ENCODE measurements at places on chromosomes 2 and 18.

DNA sequence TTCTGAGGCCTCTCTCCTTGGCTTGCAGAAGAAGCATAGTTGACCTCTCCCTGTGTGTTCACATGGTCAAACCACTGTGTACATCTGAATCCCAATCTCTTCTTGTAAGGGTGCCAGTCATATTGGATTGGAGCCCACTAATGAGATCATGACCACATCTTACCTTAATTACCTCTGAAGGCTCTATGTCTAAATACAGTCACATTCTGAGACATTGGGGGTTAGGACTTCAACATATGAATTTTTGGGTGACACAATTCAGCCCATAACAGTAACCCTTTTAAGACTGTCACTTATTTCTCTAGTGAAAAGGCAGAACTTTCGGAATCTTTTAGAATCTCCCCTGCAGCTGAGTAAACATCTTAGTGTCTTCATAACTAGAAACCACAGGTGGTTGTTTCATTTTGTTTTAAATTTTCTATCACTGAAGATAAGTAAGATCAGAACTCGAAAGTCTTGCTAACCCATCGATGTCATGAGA, 33.3 kb downstream of the BMP10 start:
- no peak for DNase-seq

DNA sequence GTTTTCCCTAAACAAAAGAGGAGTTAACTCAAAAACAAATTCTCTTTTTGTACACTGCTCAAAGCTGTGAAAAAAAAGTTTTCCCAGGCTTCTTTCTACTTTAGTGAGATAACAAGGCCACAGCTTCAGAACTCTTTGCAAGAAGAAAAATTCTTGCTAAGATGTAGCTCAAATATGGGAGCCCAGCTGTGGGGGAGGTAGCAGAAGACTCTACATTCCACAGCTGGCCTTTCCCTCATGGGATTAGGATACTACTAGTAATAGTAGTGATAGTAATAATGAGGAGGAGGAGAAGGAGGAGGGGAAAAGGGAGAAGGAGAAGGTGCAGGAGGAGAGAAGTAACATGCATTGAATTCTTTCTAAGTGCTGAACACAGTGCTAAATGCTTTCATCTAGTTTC, 19.2 kb upstream of the CERS6 start:
- DNase-seq: no peak

DNA sequence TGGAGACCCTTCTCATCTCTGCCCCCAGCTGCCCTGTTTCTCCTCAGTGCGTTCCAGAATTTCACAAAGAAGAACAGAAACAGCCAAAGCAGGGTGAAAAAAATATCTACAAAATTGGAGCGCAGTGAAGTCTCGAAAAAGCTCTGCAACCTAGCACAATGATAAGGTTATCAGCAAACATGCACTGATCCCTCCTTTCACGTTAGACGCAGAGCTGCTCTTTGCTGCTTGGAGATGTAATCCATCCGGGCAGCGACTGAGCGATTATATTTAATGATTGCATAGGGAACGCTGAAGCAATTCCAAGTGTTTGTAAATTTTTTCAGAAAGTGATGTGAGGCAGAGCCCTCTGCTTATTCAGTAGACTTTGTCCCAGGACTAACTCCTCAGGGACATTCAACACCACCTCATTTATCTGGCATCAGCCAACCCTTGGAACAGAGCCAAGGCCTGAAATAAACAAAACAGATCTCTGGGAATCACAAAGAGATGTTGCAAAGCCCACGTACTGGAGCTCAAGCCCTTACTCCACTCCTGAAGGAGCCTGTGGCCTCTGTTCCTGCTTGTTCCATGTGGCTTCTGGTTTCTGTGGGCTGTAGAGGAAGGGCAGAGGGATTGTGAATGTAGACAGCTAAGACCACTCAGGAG, 172.6 kb upstream of the BCL2L11 start:
- DNase-seq: no peak

- peak; percentile 24 for DNase-seq
These were observed 32.0 kb downstream of the SULT1C4 start for GRCh38 chr2:108409768-108410167.

GRCh38 chr18:45651275-45651674, 36.0 kb downstream of the SLC14A2 start:
- no peak for DNase-seq

- DNase-seq: no peak
These were observed 81.3 kb upstream of the PIK3C3 start for GRCh38 chr18:41873730-41874129.

GRCh38 chr2:108594982-108595464, 60.8 kb downstream of the LIMS1 start:
- DNase-seq: peak; percentile 89

DNA sequence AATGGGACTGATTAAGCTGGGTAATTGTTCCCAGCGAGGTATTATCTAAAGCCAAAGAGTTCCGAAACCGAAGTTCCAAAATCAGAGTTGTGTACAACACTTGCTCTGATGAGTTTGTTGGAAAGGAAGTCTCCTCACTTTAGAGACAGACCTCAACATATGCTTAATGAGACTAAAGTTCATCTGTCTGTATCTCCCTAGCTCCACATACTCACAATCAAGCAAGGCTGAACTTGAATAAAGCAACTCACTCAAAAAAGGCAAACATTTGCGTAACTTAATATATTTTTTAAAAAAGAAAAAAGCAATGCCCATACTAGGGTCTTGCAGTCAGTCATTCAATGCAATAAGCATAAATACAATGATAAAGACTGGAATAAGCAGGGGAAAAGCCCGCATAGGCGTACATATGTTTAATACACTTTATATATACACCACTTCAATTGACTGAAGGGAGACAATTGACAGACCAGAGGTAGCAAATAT, 60.0 kb downstream of the IRS1 start:
- no peak for DNase-seq

DNA sequence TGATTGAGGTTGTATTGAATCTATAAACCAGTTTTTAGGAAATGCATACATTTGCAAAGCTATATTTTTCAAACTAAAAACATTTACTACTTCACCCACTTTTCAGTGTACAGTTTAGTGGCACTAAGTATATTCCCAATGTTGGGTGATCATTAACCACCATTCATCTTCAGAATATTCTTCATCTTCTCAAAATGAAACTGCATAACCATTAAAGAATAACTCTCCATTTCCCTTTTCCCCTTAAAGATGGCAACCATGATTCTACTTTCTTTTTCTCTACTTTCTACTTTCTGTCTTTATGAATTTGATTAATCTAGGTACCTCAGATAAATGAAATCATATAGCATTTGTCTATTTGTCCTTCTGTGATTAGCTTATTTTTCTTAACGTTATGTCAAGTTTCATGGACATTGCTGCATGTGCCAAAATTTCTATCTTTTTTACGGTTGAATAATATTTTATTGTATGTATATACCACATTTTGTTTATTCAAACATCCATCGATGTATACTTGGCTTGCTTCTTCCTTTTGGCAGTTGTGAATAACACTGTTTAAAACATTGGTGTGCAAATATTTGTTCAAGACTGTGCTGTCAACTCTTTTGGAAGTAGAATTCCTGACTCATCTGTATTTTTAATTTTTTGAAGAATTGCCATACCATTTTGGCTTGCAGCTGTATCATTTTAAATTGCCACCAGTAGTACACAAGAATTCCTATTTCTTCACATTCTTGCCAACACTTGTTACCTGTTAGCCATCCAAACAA, 104.9 kb downstream of the RPRM start:
- no peak for DNase-seq

DNA sequence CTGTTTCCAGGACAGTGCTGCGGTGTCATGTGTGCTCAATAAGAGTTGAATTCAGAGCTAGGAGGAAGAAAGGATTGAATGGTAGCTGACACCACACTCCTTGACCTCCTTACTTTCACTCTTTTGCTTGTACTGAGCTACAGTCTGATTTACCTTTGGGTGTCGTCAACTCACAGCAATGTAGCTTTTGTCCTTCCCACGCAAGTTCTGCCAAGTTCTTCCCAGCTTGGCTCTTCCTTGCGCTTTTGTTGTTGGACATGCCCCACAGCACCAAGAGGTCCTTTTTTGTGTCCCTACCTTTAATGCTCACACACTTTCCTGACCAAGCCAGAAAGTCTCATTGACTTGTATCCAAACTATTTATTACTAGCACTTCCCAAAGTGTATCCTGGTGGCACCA, 38.3 kb upstream of the ITGB6 start:
- DNase-seq: no peak

GRCh38 chr2:131445896-131446295, 30.0 kb upstream of the TUBA3D start:
- DNase-seq: no peak

GRCh38 chr2:71637736-71638135, 184.4 kb downstream of the DYSF start:
- DNase-seq: no peak

GRCh38 chr18:72541871-72542332, 2.2 kb downstream of the CBLN2 start:
- peak; percentile 6 for DNase-seq

DNA sequence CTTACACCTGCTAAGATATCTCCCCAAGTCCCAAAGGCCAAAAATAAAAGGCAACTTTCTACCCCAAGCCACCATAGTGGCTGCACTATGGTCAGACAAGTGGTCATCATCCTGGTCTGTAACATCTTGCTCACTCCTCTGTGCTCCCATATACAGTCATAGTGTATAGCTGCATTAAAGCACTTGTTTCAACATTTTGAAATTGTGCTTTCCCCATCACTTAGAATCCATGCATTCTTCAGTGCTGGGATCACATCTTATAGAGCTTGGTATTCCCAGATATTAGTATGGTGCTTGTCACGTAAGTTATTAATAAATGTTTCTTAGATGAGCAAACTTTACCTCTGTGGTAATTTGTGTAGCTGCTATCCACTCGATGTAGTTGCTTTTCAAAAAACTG, 40.4 kb upstream of the CDC42EP3 start:
- peak; percentile 87 for DNase-seq

DNA sequence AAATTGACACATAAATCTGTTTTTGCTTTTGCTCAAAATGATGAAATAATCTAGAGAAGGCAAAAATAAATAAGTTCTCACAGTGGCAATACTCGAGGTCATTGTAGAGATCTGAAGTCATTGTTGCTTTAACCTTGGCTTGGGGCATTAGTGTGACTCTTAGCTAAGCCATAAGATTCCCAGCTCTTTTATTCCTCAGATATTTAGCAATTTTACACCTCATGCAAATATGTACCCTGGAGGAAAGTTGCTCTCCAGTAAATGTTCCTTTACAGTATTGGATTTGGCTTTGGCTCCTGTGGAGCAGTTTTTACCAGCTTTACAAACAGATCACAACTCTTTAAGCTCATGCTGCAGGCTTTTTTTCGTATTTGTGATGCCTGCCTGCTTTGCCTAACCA, 134.2 kb upstream of the NABP1 start:
- no peak for DNase-seq

- peak; percentile 86 for DNase-seq
These were observed 31.5 kb upstream of the TANC1 start for GRCh38 chr2:158936978-158937377.

- no peak for DNase-seq
These were observed 42.8 kb downstream of the DLGAP1 start for GRCh38 chr18:4412286-4412685.

GRCh38 chr2:226526716-226527115, 272.9 kb downstream of the IRS1 start:
- DNase-seq: peak; percentile 13

DNA sequence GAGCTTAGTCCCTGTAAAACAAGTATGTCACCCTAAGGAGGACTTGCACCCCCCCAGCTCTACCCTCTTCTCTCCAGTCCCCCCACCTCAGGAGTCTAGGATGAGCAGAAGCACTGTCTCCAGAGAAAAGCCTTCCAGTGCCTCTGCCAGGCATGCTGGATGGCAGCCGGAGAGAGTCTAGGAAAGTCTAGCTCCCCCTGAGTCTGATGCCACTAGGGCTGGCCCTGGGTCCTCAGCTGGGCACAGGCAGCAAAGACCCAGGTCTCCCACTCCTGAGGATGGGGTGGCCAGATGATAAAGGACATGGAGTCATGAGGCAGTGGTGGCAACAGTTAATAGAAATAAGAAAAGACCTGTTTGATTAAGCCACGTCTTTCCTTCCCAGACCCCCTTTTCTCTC, 225.6 kb downstream of the CYP26B1 start:
- no peak for DNase-seq

- DNase-seq: no peak
These were observed 36.0 kb downstream of the RPRD1A start for GRCh38 chr18:36031407-36031806.

- DNase-seq: peak; percentile 80
These were observed 210.8 kb upstream of the SMIM21 start for GRCh38 chr18:75638223-75638775.

- no peak for DNase-seq
These were observed 131.5 kb downstream of the RGPD3 start for GRCh38 chr2:106336737-106337136.

DNA sequence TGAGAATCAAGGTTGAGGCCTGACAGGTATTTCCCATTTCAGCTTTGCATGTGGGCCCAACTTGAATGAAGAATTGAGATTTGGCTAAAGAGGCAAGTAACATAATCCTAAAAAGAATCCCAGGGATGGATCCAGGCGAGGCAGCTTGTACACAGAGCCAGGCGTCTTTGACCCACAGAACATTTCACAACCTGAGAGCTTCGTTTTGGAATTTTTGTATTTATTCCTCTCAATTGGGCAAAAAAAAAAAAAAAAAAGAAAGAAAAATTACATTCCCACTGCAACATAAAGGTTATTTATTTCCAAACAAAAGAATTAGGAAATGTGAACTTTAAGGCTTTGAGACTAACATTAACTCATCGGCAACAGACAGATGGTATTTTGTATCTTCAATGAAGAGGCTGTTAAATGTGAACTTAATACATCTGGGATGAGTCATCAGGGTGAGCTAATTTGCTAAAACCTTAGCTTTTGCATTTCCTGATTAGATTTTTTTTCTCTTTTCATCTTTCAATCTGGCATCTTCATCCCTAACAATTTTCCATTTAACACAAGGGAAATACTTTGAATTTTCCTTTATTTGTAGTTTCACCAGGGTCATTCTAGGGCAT, 478.5 kb upstream of the TNP1 start:
- peak; percentile 75 for DNase-seq

DNA sequence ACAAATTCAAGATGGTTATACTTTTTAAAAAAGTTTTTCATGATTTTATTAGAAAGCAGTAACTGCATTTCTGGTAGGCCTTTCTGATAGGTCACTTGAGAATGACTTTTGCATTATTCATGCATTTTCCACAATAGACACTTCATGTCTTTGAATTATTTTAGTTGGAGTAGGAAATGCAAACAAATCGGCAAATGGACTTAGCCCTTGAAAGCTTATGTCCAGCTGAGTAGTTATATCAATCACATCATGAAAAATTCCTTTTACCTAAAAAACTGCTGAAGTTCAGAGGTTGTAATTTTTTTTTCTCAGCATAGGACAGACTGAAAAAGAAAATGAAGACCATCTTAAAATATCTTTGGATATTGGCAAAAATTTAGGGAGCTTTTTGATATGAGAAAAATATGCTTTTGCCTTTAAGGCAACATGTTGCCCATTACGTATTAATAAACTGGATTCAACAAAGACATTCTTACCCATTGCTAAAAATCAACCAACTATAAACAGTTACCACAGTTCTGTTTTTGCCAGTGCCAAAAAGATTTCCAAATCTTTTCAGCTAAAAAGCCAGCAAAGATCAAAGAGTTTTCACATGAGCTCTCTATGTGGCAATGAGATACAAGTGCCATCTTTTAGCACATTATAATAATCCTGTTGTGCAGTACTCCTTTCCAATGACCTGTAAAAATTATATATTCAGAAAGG, 45.5 kb upstream of the FRZB start:
- DNase-seq: no peak

Measured in foreskin fibroblast (primary cell).